Left ventricle myocardium inferior (tissue), 1 donor: ENCODE measurements at places on chromosomes 4 and X. TPM values are rescaled to one million over a fixed set of nuclear protein-coding genes. Genes with fewer than 3 reads are reported as not detected.

Gene ZFYVE28
- total RNA-seq = 5.6 TPM

Gene GAGE13
- total RNA-seq = not detected

Gene SSX2
- total RNA-seq = not detected

Gene BRS3
- not detected for total RNA-seq

Gene SSX3
- not detected for total RNA-seq

Gene FRMPD4
- 2.8 TPM for total RNA-seq

Gene SYP
- 1.6 TPM for total RNA-seq

Gene MAOA
- 113 TPM for total RNA-seq

Gene ZNF711
- total RNA-seq = 1.7 TPM

Gene SSX2B
- total RNA-seq = not detected

Gene ZNF732
- not detected for total RNA-seq

Gene VCX2
- total RNA-seq = not detected

Gene CSTF2
- 6.8 TPM for total RNA-seq
